ENCODE measurements at places on chromosomes 12 and 14. TPM values are rescaled to one million over a fixed set of nuclear protein-coding genes. Genes with fewer than 3 reads are reported as not detected.

Gene TCL1B
- not detected for total RNA-seq

Gene CD69
- total RNA-seq, result 4.0 TPM

Gene NDRG2
- 133 TPM for total RNA-seq

Gene DNAJC22
- total RNA-seq, result 7.3 TPM

DNA sequence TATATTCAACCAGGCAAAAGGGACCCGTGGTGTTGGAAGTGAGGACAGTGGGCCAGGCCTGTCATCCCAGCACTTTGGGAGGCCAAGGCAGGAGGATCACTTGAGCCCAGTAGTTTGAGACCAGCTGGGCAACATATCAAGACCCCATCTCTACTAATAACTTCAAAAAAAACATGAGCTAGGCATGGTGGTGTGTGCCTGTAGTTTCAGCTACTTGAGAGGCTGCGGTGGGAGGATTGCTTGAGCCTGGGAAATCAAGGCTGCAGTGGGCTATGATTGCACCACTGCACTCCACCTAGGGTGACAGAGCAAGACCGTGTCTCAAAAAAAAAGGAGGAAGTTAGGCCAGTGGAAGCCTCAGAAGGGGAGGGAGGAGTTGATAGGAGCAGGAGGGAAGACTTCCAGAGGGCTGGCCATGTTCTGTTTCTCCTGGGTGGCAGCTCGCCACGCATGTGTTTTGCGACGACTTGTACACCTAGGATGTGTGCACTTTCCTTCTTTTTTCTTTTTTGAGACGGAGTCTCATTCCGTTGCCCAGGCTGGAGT is 10.1 kb downstream of the SLC25A29 start:
- no peaks in the 10 kb centered on the region for H3K36me3 ChIP-seq
- no peaks in the 10 kb centered on the region for H3K27me3 ChIP-seq
- H3K4me3 ChIP-seq, result no peak overlapping the region
- H3K4me1 ChIP-seq, result peaks cover 27% of the 10 kb centered on the region

- no peaks in the 10 kb centered on the region for H3K27me3 ChIP-seq
- H3K4me3 ChIP-seq, result no peak overlapping the region
- no peak for DNase-seq
- no peak overlapping the region for H3K27ac ChIP-seq
- no peaks in the 10 kb centered on the region for H3K36me3 ChIP-seq
Measured at GRCh38 chr14:60220084-60220483, 28.9 kb upstream of the PPM1A start.

GRCh38 chr12:68853396-68854077 is 45.6 kb downstream of the MDM2 start:
- no peaks in the 10 kb centered on the region for H3K27me3 ChIP-seq
- no peaks in the 10 kb centered on the region for H3K4me1 ChIP-seq
- DNase-seq, result no peak
- H3K27ac ChIP-seq, result no peak overlapping the region

DNA sequence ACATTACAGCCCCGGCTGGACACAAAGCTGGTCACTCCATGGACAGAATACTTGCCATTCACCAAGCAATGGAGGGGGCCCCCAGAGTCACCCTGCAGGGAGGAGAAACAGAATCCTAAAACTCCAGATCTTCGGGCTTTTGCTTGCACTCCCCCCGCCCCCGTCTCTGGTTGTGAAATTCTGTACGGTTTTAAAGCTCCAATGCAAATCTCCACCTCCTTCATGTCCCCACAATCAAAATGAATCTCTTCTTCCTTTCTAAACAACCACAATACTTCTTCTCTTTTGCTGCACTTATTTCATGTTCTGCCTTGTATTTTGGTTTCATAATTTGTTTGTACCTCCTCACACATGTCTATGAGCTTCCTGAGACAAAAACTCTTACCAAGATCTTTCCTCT is 5.8 kb upstream of the BIN2 start:
- H3K27me3 ChIP-seq, result no peaks in the 10 kb centered on the region
- no peak overlapping the region for H3K27ac ChIP-seq
- DNase-seq, result no peak
- no peaks in the 10 kb centered on the region for H3K4me1 ChIP-seq
- H3K4me3 ChIP-seq, result no peak overlapping the region
- no peaks in the 10 kb centered on the region for H3K36me3 ChIP-seq

GRCh38 chr14:76961631-76962302 is 66.7 kb downstream of the IRF2BPL start:
- H3K36me3 ChIP-seq, result no peaks in the 10 kb centered on the region
- DNase-seq, result peak; percentile 74
- peaks cover 35% of the 10 kb centered on the region for H3K4me1 ChIP-seq
- no peaks in the 10 kb centered on the region for H3K27me3 ChIP-seq
- H3K4me3 ChIP-seq, result no peak overlapping the region
- H3K27ac ChIP-seq, result peak overlapping the region; percentile 89

DNA sequence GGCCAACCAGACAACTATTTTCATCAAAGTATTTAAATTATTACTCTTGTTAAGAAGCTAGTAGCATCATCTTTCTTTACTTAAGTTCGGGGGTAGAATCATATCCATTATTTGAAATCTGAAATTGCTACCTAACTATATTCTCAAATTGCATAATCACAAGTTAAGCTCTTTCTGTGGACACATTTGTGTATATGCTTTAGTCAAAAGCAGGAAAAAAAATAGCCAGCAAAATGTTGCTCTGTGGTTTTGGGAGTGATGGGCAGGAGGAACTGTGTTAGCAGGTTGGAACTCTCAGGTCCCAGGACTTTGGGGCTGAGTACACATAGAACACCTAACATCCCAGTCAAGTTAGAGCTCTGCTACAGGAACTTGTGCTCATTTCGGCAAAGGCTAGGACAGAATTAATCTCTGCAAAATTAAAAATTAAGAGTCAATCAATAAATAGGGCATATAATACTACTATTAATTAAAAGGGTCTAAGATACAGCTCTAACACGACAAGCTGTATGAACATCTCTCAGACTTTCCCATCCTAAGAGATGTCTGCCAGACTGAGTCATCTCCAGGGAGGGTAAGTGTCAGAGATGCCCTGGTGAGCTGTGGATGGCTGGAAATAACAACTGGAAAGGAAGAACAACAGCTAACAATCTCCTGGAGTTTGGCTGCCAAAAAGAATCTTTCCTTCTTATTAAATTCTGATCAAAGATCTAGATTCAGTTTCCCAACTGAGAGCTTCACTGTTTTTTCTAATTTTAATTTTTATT is 203.5 kb upstream of the GZMB start:
- H3K4me1 ChIP-seq, result peaks cover 24% of the 10 kb centered on the region
- DNase-seq, result no peak
- no peak overlapping the region for H3K27ac ChIP-seq
- H3K27me3 ChIP-seq, result no peaks in the 10 kb centered on the region

GRCh38 chr14:61539631-61540030 is 155.7 kb upstream of the HIF1A start:
- no peak overlapping the region for H3K4me3 ChIP-seq
- H3K27me3 ChIP-seq, result no peaks in the 10 kb centered on the region
- no peak for DNase-seq

GRCh38 chr12:105289114-105289904 is 41.2 kb upstream of the C12orf75 start:
- no peak for DNase-seq
- H3K27ac ChIP-seq, result no peak overlapping the region
- H3K4me3 ChIP-seq, result no peak overlapping the region
- no peaks in the 10 kb centered on the region for H3K4me1 ChIP-seq
- no peaks in the 10 kb centered on the region for H3K27me3 ChIP-seq

Gene SERPINA12
- total RNA-seq, result not detected

Gene GSC
- total RNA-seq, result 1.0 TPM

Gene PLEKHD1
- total RNA-seq, result 2.0 TPM

GRCh38 chr12:58154359-58154758 is 213.0 kb downstream of the ATP23 start:
- H3K27ac ChIP-seq, result no peak overlapping the region
- no peaks in the 10 kb centered on the region for H3K36me3 ChIP-seq
- no peaks in the 10 kb centered on the region for H3K27me3 ChIP-seq
- DNase-seq, result no peak
- H3K4me3 ChIP-seq, result no peak overlapping the region
- H3K4me1 ChIP-seq, result no peaks in the 10 kb centered on the region

Gene SLCO1B1
- total RNA-seq, result not detected

Gene TAS2R30
- 9.2 TPM for total RNA-seq

Gene TEX52
- not detected for total RNA-seq

Gene LMNTD1
- total RNA-seq, result 21.4 TPM

DNA sequence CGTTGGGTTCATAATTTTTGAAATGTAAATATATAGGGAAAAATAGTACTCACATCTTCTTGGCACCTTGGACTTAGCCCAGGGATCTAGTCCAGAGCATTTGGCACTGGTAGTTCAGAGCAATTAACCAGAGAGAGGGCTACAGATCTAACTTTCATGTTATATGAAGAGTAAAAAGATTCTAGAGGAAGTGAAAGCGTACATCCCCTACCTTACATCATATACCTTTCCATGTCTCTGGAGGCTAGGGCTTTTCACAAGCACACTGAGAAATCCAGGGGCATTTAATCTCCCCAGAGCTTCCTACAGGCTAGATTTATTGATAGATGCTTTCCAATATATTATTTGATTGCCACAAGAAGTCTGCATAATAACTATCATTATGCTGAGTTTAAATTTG is 687.5 kb upstream of the FBXO33 start:
- H3K27ac ChIP-seq, result no peak overlapping the region
- DNase-seq, result no peak
- H3K4me1 ChIP-seq, result no peaks in the 10 kb centered on the region
- no peaks in the 10 kb centered on the region for H3K36me3 ChIP-seq

DNA sequence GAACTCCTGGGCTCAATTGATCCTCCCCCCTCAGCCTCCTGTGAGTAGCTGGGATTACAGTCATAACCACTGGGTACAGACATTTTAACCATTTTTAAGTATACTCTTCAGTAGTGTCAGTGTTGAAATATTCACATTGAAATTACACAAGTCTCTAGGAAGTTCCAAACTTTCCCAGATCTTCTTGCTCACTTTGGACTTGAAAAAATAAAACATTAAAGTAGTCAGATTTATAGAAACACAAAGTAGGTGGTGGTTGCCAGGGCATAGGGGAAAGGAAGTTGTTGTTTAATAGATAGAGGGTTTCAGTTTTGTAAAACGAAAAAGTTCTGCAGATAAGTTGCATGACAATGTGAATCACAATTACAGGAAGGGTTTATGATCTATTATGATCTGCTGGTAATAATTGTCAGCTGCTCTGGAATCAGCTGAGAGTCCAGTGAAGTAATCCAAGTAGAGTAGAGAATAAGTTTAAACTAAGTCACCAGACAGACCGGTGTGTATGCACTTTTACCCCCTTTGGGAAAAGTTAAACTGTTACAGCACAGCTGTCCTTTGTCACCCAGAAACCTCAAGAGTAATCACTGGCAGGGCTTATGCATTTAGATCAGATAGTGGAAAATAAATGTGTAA is 27.4 kb downstream of the PCNX1 start:
- H3K27me3 ChIP-seq, result no peaks in the 10 kb centered on the region
- H3K27ac ChIP-seq, result no peak overlapping the region
- no peak for DNase-seq
- H3K36me3 ChIP-seq, result no peaks in the 10 kb centered on the region
- H3K4me1 ChIP-seq, result peaks cover 13% of the 10 kb centered on the region

GRCh38 chr12:123167329-123167728 is 16.4 kb upstream of the PITPNM2 start:
- no peaks in the 10 kb centered on the region for H3K36me3 ChIP-seq
- DNase-seq, result no peak
- no peak overlapping the region for H3K4me3 ChIP-seq

DNA sequence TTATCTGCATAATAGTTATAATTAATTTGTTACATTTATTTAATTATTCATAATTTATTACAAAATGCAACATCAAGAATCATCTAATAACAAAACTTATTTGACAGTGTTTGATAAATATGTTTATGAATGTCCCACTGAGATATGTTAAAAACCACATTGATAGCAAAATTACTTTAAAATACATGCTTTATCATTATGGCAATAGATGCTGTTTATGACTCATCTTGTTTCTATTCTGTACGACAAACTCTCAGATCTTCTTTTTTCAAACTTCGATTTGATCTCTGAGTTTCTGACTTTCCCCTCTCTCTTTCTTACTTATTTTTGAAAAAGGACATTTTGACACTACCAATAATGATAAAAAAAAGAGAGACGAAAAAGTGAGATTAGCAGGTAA is 56.8 kb upstream of the LRRK2 start:
- H3K27ac ChIP-seq, result no peak overlapping the region
- H3K4me3 ChIP-seq, result no peak overlapping the region
- H3K36me3 ChIP-seq, result no peaks in the 10 kb centered on the region
- no peaks in the 10 kb centered on the region for H3K4me1 ChIP-seq

DNA sequence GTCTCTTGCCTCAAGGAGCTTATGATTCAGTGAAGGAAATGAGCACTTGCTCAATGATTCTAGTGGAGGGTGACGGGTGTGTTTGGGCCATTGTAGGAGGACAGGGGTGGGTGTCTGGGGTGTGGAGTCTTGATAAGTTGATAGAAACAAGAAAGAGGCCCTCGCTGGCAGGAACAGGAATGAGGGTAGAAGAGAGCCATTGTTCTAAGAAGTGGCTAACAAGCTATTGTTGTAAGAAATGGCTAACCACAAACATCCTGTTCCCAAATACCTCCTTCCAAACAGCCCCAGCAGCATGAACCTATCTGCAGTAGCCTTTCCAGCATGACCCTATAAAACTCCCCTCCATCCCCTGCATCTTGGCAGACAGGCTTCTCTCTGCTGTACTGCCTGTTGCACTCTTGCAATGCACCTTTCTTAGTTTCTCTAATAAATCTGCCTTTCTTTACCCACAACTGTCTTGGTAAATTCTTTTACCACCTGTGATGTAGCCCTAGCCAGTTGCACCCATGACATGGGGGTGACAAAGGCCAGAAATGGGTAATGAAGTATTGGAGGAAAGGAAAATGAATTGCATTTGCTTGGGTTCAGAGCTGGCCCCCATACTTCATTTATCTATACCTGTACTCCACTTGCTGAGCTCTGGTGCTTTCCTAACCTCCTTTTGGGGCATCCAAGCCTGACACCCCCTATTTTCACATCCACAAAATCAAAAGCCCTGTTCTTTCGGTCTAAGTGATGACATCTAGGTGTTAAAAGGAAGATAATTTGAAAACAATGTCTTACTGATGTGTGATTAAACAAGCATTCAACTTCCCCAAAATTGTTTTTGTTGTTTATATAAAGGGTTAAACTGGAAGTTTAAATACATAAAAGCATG is 389.1 kb downstream of the GRIN2B start:
- no peak for DNase-seq
- H3K36me3 ChIP-seq, result no peaks in the 10 kb centered on the region
- H3K4me1 ChIP-seq, result no peaks in the 10 kb centered on the region
- H3K27me3 ChIP-seq, result no peaks in the 10 kb centered on the region
- H3K27ac ChIP-seq, result no peak overlapping the region

Gene KLRC1
- not detected for total RNA-seq

Gene NOS1
- total RNA-seq, result 0.78 TPM

Gene KRT86
- total RNA-seq, result 8.6 TPM

DNA sequence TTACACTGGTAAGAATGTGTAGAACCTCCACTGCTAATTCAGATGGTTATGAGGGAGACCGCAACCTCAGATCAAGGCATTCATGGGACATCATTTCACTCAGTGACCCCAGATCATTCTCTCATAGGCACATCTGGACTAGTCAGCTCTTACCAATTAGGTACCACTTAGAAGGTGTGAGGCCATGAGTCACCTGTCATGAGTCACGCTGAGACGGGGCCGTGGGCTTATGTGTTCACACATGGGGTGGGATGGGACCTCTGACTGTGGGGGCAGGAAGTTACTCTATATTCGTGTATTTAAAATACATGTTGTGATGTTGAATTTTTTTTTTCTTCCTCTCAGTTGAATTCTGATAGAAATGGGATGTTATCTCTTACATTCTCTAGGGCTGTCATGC is 55.9 kb downstream of the CCDC92 start:
- H3K36me3 ChIP-seq, result no peaks in the 10 kb centered on the region
- H3K4me1 ChIP-seq, result no peaks in the 10 kb centered on the region
- H3K27me3 ChIP-seq, result no peaks in the 10 kb centered on the region
- H3K4me3 ChIP-seq, result no peak overlapping the region
- H3K27ac ChIP-seq, result no peak overlapping the region

- H3K4me3 ChIP-seq, result no peak overlapping the region
- no peaks in the 10 kb centered on the region for H3K36me3 ChIP-seq
Measured at GRCh38 chr12:18926188-18926587, 188.3 kb downstream of the CAPZA3 start.

Gene ACOT6
- total RNA-seq, result not detected
